HFFc6 (cell line): ENCODE measurements at places on chromosomes 1 and 21.

- DNase-seq: no peak
- H3K4me1 ChIP-seq: no peaks in the 10 kb centered on the region
- no peak overlapping the region for H3K27ac ChIP-seq
- no peaks in the 10 kb centered on the region for H3K36me3 ChIP-seq
Measured at GRCh38 chr1:99297923-99298322, 33.6 kb downstream of the PLPPR4 start.

DNA sequence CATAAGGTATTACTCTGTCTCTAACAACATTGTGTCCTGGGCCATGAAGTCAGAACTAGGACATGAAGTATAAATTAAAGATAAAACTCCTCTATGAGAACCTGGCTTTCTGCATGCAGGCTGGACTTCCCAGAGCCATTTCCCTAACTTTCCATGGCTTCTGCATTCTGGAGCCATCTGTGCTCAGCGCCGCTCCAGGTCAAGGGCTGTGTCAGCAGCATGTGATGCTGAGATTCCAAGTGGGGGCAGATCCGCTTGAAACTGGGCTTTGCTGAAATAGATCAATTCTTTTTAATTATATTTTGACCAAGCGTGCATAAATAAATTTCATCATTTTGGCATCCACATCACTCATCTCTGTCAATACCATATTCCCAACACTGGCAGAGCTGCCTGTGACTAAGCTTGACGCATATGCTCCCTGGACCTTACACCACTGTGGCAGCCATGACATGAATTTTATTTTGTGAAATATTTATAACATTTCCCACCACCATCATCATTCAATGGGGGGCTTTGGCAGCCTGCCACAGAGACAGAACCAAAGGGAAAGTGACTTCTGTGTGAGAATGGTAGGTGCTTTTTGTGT, 110.4 kb upstream of the KCNK1 start:
- no peak overlapping the region for H3K27ac ChIP-seq
- H3K36me3 ChIP-seq: 0 out of 2 replicates have a peak, but pooled peaks cover 4% of the 10 kb centered on the region
- H3K27me3 ChIP-seq: no peaks in the 10 kb centered on the region
- no peak overlapping the region for H3K4me3 ChIP-seq
- no peaks in the 10 kb centered on the region for H3K4me1 ChIP-seq

DNA sequence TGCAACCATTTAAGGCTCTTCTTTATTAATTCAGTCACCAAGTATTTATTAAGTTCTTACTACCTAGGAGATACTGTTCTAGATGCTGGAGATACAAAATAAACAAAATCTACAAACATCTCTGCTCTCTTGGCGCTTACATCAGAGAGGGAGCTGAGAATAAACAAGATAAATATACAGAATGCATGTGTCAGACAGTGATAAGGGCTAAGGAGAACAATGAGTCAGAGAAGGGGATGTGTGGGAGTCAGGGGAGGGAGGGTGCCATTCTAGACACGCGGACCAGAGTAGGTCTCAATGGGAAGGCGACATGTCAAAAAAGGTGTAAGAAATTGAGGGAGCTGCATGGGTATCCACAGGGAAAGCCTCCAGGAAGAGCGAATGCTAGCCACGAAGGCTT, 393.2 kb downstream of the RWDD3 start:
- H3K36me3 ChIP-seq: no peaks in the 10 kb centered on the region
- no peaks in the 10 kb centered on the region for H3K27me3 ChIP-seq
- no peak for DNase-seq
- H3K27ac ChIP-seq: no peak overlapping the region
- no peaks in the 10 kb centered on the region for H3K4me1 ChIP-seq

GRCh38 chr1:210222340-210223006, 10.1 kb upstream of the SERTAD4 start:
- H3K4me1 ChIP-seq: peaks cover 25% of the 10 kb centered on the region
- H3K36me3 ChIP-seq: no peaks in the 10 kb centered on the region
- peaks cover 4% of the 10 kb centered on the region; the same call in 1 of the 2 replicates for H3K27me3 ChIP-seq
- no peak overlapping the region for H3K4me3 ChIP-seq
- no peak for DNase-seq

GRCh38 chr1:63634471-63634870, 41.3 kb downstream of the PGM1 start:
- H3K36me3 ChIP-seq: peaks cover 24% of the 10 kb centered on the region
- peaks cover 40% of the 10 kb centered on the region for H3K4me1 ChIP-seq
- H3K4me3 ChIP-seq: no peak overlapping the region
- no peaks in the 10 kb centered on the region; the same call in 1 of the 2 replicates for H3K27me3 ChIP-seq
- H3K27ac ChIP-seq: no peak overlapping the region
